ENCODE measurements at places on chromosomes 2 and 18.

- no peak for DNase-seq
These were observed 78.9 kb upstream of the SPRED2 start for GRCh38 chr2:65511306-65511705.

- no peak for DNase-seq
These were observed 115.9 kb upstream of the ASB18 start for GRCh38 chr2:236380051-236380612.

- no peak for DNase-seq
These were observed 65.4 kb downstream of the FAM168B start for GRCh38 chr2:131027566-131028528.

DNA sequence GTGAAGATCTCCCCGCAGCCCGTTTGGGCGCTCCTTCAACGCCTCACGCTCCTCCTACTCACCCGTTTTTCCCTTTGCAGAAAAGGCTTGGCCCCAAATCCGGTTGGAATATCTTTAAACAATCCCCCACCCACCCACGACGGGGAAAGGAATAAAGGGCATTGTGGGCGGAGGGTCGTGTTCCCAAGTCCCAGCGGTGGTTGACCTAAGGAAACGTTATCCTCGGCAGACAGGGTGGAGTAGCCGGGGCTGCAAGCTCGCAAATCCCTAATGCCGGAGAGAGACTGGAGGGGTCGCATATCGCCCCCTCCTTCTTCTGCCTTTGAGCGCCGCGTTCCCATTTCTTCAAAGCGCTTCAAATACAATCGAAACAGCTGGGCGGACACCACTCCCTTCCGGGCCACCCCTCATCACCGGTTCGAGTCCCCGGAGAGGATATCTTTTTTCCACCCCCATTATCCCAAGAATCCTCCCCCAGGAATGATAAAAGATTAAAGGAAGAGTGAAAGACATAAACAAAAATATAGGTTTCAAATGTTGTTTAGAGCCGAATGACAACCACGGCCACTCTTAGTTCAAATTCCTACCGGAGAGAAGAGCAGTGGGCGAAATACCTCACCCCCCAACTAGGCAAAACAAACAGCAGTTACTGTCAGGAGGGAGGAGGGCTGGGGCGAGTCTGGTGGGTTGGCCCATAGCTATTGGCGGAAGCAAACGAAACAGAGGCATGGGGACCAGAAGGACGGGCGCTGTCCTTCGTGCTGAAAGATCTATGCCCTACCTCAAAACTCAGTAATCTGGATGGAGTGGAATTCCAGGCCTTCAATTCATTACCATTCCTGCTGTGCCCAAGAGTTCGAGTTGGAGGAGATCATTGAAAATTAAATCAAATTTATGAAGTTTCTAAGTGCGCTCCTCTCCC, 2.8 kb upstream of the GAD1 start:
- peak; percentile 78 for DNase-seq

DNA sequence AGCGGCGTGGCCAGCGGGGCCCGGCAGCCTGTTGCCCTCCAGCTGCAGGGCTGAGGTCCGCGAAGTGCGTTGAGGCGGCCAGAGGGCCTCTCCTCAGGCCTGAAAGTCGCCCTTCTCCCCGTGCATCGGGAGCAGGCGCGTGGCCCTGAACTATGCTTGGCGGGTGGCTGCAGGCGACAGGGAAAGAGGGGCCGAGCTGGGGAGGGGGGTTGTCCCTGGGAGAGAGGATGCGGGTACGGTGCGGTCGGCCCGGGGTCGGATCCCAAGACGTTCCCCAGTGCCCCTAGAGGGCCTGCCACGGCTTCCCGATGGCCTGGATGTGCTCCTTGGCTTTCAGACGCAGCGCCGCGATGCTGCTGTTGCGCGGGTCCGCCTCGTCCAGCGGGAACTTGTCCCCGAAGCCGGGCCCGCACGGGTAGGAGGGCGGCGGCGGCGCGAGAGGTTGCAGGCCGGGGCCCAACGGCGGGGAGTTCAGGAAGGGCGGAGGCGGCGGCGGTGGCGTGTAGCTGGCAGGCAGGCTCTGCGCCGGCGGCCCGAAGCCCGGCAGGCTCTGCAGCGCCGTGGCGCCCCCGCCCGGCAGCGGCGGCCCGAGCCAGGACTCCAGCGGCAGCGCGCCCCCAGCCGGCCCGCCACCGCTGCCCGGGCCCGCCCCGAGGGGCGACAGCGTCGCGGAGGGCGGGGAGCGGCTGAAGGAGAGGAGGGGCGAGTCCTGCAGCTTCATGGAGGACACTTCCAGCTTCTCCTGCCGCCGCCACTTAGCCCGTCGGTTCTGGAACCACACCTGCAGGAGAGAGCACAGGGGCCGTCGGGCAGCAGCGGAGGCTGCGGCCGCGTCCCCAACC, 4.3 kb downstream of the RAX start:
- DNase-seq: peak; percentile 79

- DNase-seq: no peak
These were observed 184.5 kb upstream of the CWC22 start for GRCh38 chr2:180191432-180192124.

DNA sequence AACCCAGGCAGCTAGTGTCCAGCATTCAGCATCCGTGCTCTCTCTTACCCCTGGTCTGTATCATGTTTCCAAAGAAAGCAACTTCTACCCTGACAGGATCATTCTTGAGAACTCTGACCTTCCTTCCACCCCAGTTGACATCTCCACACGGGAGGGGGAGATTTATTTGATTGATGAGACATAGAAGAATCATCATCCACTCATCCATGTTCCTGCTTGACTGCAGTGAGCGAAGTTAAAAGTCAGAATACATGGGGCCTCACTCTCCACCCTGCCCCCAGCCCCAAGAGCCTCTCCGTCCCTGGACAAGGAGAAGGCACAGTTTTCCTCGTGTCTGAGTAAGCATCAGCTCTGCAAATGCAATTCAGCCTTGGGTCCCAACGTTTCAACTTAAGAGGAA, 356.0 kb upstream of the TNP1 start:
- no peak for DNase-seq

DNA sequence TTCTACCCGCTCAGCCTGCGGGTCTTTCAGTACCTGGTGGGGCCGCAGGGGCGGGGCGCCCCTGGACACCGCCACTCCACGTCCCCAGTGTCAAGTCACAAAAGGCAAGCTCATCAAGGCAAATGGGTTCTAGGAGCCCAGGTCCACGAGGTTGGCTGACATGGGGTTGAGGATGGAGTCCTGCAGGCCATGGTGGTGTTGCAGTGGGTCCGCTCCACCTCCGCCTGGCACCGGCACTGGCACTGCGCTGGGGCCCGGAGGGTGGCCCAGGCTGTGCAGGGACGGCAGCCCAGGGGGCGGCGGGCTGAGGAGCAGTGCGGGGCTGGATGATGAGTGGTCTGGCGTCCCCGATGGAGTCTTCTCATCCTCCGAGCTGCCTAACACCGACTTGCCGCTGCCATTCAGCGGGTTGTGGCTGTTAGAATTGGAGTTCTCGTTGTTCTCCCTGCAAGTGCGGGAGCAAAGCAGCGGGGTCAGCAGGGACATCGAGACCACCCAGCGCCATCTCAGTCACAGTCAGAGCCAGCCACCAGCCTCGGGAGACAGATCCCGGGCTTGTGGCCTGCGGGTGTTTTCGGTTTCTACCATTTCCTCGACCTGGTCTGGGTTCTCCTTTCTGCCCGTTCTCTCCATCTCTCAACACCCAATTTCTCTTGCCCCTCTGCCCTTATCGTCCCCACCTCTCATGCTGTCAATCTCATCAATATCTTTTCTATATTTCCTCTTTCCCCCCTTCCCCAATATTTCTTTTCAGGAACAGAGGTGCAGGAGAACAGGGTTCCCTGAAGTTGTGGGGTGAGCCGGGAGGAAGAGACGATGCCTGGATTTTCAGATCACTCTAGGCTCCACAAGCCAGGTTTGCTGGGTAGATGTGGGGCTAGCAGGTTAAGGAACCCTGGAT, 3.0 kb downstream of the SIX2 start:
- DNase-seq: peak; percentile 51

- DNase-seq: peak; percentile 9
These were observed 4.4 kb downstream of the POU3F3 start for GRCh38 chr2:104858006-104858978.

DNA sequence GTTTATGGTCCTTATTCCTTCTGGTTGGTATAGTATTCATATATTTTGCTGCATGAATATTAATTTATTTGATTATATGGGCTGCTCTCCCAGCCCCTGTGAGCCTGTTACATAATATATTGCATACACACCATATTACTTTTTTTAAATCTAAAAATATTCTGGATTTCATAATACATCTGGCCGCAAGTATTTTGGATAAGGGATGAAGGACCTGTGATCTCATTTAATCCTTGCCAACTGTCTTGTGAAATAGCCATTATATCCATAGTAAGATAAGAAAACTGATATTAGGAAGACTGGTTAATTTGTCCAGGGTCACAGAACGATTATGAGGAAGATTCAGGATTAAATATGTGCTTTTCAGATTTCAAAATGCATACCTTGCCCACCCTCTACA, 433.6 kb downstream of the LPIN1 start:
- no peak for DNase-seq

DNA sequence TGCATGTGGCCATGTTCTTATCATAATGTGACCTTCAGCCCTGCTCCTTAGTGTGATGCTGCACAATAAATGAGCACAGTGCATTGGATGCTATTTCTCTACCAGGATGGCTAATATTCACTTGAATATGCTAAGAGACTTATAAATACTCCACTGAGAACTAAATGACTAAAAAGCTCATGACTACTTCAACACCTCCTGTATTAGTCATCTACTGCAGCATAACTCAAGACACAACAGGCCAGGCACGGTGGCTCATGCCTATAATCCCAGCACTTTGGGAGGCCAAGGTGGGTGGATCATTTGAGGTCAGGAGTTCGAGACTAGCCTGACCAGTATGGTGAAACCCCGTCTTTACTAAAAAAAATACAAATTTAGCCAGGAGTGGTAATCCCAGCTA, 213.4 kb downstream of the RND3 start:
- no peak for DNase-seq

DNA sequence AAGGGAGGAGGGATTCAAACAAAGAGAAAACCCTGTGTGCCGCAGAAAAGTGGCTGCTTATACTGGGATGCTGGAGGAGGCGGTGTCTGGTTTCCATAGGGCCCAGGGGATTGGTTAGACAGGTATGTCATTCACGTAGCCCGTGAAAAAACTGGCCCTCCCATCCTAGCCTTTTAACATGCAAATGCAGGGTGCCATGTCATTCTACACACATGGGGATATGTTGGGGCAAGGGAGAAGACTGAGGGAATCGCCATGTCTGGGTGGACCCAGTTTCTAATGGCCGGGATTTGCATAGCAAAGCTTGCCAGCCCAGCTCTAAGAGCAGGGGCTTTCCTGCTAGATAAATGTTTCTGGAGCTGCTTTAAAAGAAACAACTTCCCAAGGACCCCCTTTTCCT, 8.2 kb upstream of the RNU2-63P start:
- DNase-seq: no peak
